ENCODE measurements at places on chromosomes 13 and 19.

GRCh38 chr19:45558399-45558878 is 26.2 kb downstream of the OPA3 start:
- DNase-seq, result no peak

DNA sequence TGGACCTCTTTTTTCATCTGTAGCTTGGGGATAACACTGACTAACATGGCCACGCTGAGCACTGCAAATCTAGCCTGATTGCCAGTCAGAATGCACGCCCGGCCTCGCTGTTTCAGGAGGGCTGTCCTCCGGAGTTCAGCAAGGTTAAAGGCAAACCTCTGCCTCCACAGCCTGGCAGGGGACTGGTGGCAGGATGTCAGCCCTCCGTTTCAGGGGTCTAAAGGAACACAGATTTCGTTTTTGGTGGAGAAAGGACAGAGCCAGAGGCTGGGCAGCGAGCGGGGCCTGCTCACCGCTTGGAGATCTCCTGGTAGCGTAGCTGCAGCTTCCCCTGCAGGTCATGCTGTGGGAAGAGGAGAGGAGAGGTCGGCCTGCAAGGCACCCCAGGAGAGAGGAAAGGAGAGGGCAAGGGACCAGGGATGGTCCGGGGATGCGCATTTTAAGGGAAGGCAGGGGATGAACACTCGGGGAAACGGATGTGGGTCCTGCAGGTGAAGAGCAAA is 560 bp downstream of the NDUFA7 start:
- no peak for DNase-seq

DNA sequence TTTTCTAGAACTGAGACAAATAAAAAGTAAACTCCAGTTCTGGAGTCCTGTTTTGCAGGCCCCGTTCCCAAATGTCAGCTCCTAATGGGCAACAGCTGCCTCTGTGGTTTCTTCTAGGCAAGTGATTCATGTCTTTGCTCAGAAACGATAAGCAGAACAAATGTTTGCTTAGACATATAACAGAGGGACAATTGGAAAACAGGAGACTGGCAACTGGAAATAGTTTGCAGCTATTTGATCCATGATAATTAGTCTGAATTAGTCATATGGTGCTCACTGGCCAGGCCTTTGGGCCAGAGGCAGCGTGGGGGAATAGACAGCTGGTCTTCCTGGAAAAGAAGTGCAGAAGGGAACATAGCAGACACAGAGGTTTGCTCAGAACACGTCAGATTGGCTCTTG is 29.2 kb upstream of the TSHZ3 start:
- DNase-seq, result no peak

DNA sequence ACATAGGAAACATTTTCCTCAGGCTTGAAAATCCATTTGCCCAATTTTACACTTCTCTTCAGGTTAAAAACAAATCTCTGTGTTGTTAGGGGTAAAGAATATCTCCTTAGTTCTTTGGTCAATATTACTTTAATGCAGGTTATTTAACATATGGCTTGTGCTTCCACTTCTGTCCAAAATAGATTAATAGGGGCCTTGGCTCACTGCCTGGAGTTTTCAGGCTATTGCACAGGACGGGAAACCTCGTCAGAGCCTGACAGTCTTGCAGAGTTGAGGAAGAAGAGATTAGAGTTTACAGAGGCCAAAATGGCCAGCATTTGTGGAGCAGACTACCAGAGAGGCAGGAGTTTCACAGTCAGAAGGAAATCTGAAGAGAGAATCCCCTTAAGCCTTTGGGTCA is 863.9 kb upstream of the GPC6 start:
- no peak for DNase-seq

DNA sequence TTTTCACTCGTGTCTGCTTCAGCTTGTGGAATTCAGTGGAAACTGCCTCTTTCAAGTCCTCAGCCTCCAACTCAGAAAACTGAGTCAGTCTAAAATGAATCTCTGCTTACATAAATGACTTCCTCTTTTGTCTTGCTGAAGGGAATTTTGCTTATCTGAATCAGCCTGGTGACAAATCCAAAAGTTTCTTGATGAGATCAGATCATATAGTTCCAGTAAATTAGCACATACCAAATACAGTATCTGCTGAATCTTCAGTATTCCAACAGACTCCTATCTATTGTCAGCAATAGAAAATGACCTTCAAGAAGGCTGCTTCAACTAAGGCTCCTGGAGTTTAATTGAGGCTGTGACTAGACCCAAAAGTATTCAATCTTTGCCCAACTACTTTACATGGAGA is 290.0 kb downstream of the MZT1 start:
- DNase-seq, result no peak

GRCh38 chr13:42420304-42420703 is 148.4 kb downstream of the AKAP11 start:
- no peak for DNase-seq

DNA sequence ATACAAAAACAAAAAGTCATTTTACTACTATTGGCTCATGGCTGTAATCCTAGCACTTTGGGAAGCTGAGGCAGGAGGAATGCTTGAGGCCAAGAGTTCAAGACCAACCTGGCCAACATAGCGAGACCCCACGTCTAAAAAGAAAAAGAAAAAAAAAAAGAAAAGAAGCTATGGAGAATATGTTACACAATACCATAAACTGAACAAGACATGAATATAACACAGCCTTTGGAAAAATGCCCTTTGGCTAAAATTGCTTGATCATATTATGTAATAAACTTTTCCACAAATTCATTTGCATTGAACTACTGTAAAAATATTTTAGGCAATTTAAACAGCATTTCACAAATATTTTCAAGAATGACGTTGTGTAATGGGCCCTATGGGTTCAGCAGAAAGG is 3.7 kb upstream of the ZNF415 start:
- DNase-seq, result no peak

DNA sequence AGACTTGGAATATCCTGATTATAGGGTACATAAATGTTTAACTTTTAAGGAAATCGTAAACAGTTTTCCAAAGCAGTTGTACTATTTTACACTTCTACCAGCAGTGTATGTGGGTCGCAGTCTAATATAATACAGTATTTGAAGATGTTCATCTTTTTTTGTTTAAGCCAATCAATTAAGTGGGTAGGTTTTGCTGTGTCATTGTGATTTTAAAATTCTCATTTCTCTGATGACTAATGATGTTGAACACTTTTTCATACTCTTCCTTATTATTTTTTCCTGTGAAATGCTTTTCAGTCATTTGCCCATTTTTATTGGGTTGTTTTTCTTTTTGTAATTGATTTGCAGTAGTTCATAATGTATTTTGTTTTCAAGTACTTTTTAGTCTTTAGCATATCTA is 2689.7 kb downstream of the PCDH9 start:
- DNase-seq, result no peak
